ENCODE measurements at places on chromosomes 5 and 9.

- DNase-seq, result no peak
These were observed 15.6 kb upstream of the ACSL6 start for GRCh38 chr5:132027027-132027426.

DNA sequence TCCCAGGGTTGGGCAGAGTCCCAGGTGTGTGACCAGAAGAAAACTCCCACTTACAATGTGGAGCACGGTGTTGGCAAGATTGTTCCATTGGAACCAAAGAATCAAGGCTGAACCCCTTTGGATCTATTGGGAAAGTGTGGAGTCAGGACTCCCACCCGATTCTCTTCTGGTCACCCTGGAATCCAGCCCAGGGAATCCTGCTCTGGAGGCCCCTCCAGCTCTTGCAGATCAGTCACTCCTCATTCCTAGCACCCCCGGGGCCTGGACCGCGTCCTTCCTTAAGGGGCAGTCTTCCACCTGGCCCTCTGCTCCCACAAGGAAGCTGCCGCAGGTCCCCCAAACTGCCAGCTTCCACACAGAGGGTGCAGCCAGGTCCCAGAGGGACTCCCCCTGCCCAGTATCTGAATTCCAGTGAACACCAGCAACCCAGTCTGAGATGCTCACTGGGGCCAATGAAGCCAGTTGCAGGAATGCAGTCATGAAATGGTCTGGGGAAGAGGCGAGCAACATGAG is 170.1 kb downstream of the GADD45G start:
- DNase-seq, result no peak

GRCh38 chr9:19728101-19728500 is 60.7 kb downstream of the SLC24A2 start:
- no peak for DNase-seq

GRCh38 chr5:133682451-133682850 is 70.1 kb upstream of the FSTL4 start:
- DNase-seq, result no peak

- no peak for DNase-seq
These were observed 7.6 kb upstream of the GBGT1 start for GRCh38 chr9:133171161-133171961.

DNA sequence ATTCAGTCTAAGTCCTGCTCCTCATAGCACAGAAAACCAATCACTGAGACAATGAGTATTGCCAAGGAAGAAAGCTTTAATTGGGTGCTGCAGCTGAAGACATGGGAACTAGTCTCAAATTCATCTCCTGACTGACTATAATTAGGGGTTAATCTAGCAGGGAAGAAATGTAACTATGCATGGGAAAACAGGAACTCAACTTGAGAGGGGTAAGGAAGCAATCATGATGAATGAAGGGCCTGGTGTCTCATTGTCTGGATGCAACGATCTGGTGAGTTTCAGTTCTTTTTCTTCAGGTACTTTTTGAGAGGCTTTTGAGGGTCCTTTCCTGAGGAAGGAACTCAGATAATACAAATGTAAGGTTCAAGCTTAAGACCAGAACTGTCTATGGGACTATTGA is 24.0 kb upstream of the OCLN start:
- no peak for DNase-seq

DNA sequence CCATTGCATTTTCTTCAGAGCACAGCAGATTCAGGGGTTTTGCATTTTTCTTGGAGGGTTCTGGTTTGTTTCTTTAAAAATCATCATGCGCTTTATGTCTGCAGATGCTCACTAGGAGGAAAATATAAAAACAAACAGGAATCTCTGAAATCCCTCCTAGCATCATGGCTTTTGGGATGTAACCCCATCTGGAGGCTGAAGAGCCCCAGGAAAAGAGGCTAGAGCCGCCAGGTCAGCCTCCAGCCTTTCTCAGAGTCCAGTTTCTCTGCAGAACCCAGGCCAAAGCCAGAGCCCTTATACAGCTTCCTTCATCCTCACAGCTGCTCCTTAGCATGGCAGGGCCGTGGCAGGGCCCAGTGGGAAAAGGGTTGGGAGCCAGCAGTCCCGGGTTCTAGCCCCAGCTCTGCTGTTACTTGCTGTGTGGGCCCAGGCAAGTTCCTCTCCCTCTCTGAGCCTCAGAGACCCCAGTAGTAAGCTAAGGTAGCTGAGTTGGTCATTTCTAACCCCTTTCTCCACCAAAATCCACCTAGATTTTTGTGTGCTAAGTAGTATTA is 62.1 kb downstream of the PAX5 start:
- DNase-seq, result no peak

- no peak for DNase-seq
These were observed 5.7 kb downstream of the EQTN start for GRCh38 chr9:27291292-27291691.

DNA sequence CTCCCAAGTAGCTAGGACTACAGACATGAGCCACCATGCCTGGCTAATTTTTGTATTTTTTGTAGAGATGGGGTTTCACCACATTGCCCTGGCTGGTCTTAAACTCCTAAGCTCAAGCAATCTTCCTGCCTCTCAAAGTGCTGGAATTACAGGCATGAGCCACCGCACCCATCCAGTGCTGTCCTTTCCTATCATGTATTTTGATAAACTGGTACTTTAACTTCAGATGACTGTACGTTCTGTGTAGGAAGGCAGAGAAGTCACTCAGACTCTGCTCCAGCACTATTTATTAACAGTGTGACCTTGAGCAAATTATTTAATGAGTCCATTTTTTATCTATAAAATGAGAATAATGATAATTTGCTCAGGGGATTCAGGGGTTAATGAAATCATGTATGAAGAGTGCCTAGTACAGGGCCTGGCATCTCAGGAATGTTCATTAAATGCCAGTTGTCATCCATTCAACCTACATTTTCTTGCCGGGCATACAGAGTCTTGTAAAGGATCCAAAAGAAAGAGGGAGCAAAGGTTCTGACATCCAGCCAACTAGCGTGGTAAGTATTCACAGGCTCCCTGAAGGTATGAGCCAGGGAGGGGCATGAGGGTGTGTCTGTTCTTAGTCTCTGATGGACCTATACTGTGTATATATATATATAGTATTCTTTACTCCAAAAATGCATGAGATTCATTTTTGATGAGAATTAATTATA is 201.9 kb downstream of the PBX3 start:
- no peak for DNase-seq

- no peak for DNase-seq
These were observed 2.8 kb downstream of the ADCY2 start for GRCh38 chr5:7398596-7399280.

DNA sequence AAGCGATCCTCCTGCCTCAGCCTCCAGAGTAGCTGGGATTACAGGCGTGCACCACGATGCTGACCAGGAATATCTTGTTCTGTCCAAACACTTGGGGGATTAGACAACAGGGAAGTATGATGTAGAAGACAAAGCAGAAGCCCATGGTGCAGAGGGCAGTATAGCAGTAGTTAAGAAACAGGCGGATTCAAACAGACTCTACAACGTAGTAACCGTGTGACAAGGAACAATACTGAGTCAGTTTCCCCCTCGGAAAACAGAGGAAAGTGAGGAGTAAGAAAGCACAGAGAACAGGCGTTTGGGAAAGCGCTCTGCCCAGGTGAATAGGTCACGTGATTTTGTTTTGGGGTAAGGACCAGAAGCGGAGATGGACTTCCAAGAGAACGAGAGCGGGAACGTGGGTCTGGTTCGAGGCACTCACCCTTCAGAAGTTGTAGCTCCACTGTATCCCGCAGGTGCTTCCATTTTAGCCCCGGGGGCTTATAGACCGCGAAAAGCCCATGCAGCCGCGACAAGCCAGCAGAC is 306 bp downstream of the TRUB2 start:
- DNase-seq, result no peak

- DNase-seq, result no peak
These were observed 9.0 kb downstream of the CREBRF start for GRCh38 chr5:173065155-173065554.

- no peak for DNase-seq
These were observed 711.4 kb downstream of the MTRR start for GRCh38 chr5:8580298-8580697.
